Vagina (tissue), 2 donors: ENCODE measurements at places on chromosomes 12 and 14.

DNA sequence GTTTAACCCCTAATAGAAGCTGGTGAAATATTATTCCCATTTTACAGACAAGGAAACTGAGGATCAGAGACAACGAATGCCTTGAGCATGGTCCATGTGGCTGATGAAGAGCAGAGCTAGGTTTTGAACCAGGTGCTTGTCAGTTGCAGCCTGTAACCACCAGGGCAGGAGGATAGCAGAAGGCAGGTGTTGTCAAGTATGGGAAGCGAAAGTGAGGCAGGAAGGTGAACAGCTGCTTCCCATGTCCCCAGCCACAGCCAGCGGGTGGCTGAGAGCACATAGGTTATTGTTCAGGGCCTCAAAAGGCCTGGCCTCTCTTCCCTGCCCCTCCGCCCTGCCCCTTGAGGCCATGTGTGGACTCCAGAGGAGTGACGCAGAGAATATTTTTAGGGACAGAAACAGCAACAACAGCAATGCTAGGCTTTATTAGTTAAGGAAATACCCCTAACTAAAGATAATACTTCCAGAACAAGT, 39.6 kb downstream of the IQSEC3 start:
- DNase-seq = no peak

- DNase-seq = no peak
Measured at GRCh38 chr12:11745113-11745512, 95.6 kb downstream of the ETV6 start.

DNA sequence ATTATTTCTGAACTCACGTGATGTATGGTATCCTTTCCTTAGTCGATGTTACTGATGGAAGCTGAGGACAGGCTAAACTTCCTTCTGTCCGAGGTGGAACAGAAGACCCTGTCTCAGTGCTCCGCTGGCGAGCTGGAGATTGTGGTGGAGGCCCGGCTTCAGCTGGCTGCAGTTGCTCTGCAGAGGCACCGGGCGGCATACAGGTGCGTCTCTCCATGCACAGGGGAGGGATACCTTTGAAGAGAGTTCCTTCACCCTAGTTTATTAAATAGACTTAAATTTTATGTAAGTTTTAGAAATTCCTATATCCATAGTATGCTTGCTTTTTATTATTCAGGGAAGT, 186.7 kb upstream of the NEDD1 start:
- no peak for DNase-seq

DNA sequence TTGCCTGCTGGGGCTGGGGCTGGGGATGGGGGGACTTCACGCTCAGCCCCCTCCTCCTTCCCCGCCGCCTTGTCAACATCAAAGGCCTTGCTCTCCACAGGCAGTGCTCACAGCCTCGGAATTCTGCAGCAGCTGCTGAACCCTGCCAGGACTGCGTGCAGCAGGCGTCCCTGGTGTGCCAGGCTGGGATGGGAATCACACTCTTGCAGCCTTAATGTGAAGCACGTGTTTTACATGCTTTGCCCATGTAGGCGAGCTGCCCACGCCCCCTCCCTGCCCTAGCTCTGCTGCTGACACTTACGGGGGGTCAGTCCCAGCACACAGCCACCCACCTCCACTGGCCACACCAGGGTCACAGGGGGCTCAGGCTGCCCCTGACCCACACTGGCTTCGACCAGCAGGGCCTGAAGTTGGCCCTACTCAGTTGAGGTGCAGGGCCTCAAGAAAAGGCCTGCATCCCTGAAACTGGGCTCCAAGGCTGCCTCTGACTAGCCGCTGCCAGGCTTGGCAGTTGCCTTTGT, 276.2 kb upstream of the RTL1 start:
- peak; percentile 90 for DNase-seq

DNA sequence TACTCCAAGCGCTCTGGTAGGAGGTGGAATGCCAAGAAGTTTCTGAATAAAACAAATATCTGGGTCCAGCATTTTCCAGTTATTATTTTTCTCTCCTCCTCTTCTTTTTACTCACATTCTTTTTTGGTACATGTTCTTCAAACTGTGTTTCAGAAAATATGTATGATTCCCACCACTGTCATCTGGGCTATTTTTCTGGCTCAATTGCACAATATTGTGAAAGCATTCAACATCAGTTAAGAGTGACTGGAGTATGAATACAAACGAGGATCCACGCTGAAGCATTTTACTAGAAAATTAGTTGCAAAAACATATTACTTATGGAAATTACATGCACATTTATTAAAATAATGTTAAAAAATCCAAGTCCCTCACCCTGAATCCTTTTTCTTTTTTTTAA, 61.5 kb downstream of the KCNMB4 start:
- DNase-seq = no peak
